Gastroesophageal sphincter (tissue), 4 donors: ENCODE measurements at places on chromosomes 5 and 9. TPM values are rescaled to one million over a fixed set of nuclear protein-coding genes. Genes with fewer than 3 reads are reported as not detected.

DNA sequence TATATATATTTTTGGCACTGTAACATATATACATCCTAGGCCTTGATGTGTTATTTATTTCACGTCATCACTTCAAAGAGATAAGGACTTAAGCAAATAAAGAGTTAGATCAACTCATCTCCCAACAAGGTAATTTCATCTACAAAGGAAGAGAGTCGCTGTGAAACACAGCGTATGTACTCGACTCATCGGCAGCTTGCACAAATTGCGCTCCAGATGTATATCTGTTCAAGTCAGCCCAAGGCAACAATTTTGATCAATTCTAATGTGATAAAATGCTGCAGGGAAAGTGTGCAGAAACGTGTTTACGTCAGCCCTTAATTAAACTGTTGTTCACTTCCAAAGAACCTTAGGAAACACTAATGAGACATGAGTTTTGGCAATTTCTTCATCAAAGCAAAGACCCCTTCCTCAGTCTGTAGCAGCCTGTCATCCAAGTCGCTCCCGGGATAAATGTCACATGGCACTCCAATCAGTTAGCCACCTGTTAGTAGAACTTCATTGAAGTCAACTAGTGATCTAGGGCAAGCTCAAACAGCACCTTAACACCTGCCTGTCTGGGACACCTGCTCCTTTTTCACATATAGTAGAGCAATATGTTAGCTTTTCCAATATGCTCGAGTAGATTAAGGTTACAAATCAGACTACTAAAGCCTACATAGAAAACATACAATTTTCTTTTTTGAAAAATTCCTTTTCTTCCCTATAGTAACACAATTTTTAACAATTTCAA is 182.4 kb downstream of the NFIB start:
- no peaks in the 10 kb centered on the region for H3K36me3 ChIP-seq
- no peak overlapping the region for H3K27ac ChIP-seq
- no peak for ATAC-seq
- no peaks in the 10 kb centered on the region for H3K27me3 ChIP-seq
- no peak overlapping the region for H3K4me3 ChIP-seq

DNA sequence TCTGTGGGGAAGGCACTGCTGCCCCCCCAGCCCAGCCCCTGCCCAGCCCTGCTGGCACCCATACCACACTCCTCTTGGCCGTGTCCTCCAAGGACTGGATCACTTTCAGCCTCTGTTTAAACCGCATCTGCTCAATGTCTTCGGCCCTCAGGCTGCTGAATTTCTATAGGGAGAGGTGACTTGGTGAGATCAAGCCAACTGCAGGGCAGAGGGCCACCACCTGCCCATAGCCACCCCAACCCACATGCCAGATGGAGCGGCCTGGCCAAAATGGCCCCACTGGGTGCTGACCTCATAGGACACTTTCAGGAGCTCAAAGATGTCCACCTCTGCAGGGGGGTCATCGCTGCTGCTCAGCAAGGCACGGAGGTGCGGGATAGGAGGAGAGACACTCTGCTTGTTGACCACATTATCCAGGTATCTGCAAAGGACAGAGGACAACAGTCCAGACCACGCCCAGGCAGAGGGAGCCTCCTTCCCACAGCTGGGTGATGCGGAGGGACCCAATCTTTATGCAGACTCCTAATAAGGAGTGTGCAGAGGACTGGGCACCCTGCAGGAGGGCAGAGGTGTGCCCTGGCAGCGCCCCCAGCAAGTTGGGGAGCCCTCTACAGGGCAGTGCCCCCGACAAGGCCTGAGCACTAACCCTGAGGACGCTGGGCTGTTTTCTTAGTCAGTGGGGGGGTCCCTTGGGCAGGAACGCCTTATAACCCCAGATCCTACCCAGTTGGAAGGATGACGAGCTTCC is 14.4 kb upstream of the MRNIP start:
- H3K4me1 ChIP-seq: no peaks in the 10 kb centered on the region
- no peaks in the 10 kb centered on the region for H3K36me3 ChIP-seq
- no peak overlapping the region for H3K4me3 ChIP-seq

Gene BTNL8
- total RNA-seq: not detected

GRCh38 chr5:139416651-139417050 is 12.8 kb upstream of the SPATA24 start:
- H3K4me3 ChIP-seq: no peak overlapping the region
- peaks cover 5% of the 10 kb centered on the region for H3K4me1 ChIP-seq

Gene RASGRF2
- total RNA-seq: 5.1 TPM

Gene OCLN
- total RNA-seq: 3.6 TPM

GRCh38 chr5:127936439-127936972 is 147.1 kb upstream of the SLC12A2 start:
- H3K27ac ChIP-seq: no peak overlapping the region
- H3K4me1 ChIP-seq: no peaks in the 10 kb centered on the region
- no peak overlapping the region for H3K4me3 ChIP-seq
- H3K36me3 ChIP-seq: no peaks in the 10 kb centered on the region

GRCh38 chr5:169974121-169974770 is 6.0 kb downstream of the INSYN2B start:
- H3K36me3 ChIP-seq: no peaks in the 10 kb centered on the region
- H3K4me3 ChIP-seq: no peak overlapping the region
- H3K4me1 ChIP-seq: no peaks in the 10 kb centered on the region
- no peak overlapping the region for H3K27ac ChIP-seq
- no peak for ATAC-seq

GRCh38 chr5:143128412-143129071 is 274.9 kb downstream of the NR3C1 start:
- peaks cover 52% of the 10 kb centered on the region for H3K4me1 ChIP-seq
- no peak for ATAC-seq
- H3K27ac ChIP-seq: peak overlapping the region; percentile 31
- no peaks in the 10 kb centered on the region for H3K27me3 ChIP-seq

DNA sequence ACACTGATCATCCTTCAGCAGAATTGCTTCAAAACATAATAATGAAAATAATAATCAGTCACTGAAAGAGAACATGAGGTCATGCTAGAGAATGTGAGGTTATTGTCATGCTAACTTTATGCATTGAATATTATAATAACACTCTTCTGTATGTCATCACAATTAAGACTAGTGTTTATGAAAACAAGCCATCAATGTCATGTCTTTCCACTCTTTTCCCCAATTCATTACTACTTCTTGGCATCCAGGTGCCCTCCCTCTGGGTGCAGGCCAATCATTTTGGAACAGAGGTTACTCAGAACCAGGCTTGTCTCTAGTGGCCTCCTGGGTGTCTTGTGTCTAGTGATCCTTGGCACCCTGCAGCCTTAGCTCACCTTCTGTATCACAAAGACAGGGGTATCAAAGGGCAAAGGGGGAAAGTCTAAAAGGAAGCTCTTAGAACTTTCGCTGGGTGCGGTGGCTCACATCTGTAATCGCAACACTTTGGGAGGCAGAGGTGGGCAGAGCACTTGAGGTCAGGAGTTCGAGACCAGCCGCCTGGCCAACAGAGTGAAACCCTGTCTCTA is 217.6 kb upstream of the PIK3R1 start:
- peak overlapping the region; percentile 82 for H3K27ac ChIP-seq
- H3K36me3 ChIP-seq: no peaks in the 10 kb centered on the region
- peaks cover 13% of the 10 kb centered on the region for H3K4me1 ChIP-seq
- H3K4me3 ChIP-seq: no peak overlapping the region
- peak; percentile 50 for ATAC-seq

DNA sequence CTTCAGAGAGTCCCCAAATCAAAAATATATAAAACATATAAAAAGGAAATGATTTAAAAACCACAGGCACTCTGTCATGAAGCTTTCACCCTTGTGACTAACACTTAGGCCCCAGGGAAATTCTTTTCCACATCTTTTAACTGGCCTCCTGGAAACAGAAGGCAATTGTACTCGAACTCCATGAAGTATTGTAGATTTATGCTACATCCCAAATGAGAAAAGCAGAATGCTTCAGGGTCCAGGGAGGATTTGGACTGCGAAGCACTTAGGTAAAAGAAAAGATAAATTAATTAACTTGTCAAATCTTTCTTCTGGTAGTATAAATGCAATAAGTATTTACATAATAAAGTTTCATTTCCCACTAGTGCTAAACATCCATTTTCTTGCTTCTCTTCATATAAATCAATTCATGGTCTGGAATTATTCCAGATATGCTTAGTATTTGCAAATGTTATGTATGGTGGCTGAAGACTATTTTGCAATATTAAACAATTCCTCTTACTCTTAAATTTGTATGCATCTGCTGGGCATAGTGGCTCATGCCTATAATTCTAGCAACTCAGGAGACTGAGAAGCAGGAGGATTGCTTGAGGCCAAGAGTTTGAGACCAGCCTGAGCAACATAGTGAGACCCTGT is 64.9 kb upstream of the ELL2 start:
- peaks cover 5% of the 10 kb centered on the region for H3K4me1 ChIP-seq
- no peak overlapping the region for H3K4me3 ChIP-seq
- no peak for ATAC-seq
- H3K27ac ChIP-seq: no peak overlapping the region

- no peaks in the 10 kb centered on the region for H3K27me3 ChIP-seq
- peaks cover 10% of the 10 kb centered on the region for H3K4me1 ChIP-seq
- no peaks in the 10 kb centered on the region for H3K36me3 ChIP-seq
- ATAC-seq: no peak
Observed at GRCh38 chr9:133773889-133774655, 35.9 kb upstream of the SARDH start.

- no peak overlapping the region for H3K27ac ChIP-seq
- peaks cover under 1% of the 10 kb centered on the region for H3K4me1 ChIP-seq
- no peak for ATAC-seq
- H3K36me3 ChIP-seq: no peaks in the 10 kb centered on the region
- no peaks in the 10 kb centered on the region for H3K27me3 ChIP-seq
- H3K4me3 ChIP-seq: no peak overlapping the region
Observed at GRCh38 chr9:91760906-91761305, 189.1 kb downstream of the ROR2 start.

DNA sequence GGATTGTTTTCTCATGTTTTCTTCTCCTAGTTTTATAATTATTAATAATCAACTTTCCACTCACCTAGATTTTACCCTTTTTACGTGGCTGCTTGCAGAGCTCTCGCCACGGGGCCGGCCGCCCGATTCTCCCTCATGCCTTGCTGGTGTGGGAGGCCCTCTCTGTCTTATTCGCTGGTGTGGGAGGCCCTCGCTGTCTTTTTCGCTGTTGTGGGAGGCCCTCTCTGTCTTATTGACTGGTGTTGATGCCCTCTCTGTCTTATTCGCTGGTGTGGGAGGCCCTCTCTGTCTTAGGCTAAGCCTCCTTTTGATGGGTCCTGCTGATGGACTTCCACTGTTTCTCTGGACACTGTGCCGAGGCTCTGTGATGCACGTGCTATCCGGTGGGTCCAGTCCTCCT is 161.3 kb upstream of the IRX2 start:
- H3K4me3 ChIP-seq: no peak overlapping the region
- ATAC-seq: no peak
- H3K36me3 ChIP-seq: no peaks in the 10 kb centered on the region
- peaks cover 8% of the 10 kb centered on the region for H3K27me3 ChIP-seq

DNA sequence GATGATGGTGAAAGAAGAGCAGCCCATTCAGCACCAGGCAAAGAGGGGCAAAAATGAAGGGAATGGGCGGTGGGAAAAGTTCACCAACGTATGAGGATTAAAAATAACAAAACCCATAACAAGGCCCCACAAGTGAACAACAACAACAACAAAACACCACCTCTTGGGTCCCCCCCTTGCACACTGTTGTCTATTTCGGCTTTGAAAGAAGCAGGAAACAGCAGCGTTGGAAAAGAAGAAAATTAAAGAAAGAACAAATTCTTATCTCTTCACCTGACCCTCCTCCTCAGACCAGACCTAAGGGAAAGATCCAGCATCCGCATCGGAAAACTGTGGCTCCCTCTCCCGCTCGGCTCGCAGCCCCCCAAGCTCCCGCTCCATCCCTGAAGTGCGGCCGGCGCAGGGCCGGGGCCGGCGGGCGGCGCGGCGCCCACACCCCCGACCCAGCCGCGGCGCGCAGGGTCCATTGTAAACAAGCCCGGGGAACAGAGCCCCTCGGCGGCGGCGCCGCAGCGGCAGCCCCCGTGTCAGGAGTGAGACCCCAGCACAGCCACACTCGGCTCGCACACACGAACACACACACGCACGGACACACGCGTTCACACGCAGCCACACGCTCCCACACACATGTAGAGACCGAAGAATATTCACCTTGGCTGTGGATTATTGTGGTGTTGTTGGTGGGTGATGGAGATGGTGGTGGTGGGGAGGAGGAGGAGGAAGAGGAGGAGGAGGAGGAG is 535 bp downstream of the RFX3 start:
- H3K27ac ChIP-seq: peak overlapping the region; percentile 100
- H3K4me1 ChIP-seq: peaks cover 56% of the 10 kb centered on the region
- H3K27me3 ChIP-seq: no peaks in the 10 kb centered on the region
- H3K36me3 ChIP-seq: no peaks in the 10 kb centered on the region
- peak overlapping the region; percentile 53 for H3K4me3 ChIP-seq
- ATAC-seq: peak; percentile 3

- no peak for ATAC-seq
- no peak overlapping the region for H3K4me3 ChIP-seq
- no peaks in the 10 kb centered on the region for H3K4me1 ChIP-seq
- no peaks in the 10 kb centered on the region for H3K36me3 ChIP-seq
- no peaks in the 10 kb centered on the region for H3K27me3 ChIP-seq
Observed at GRCh38 chr5:179802950-179803562, 3.6 kb downstream of the MGAT4B start.

Gene FER
- total RNA-seq: 26.0 TPM

Gene SH3PXD2B
- total RNA-seq: 40.2 TPM

Gene GMCL2
- total RNA-seq: not detected

- H3K27ac ChIP-seq: no peak overlapping the region
- no peaks in the 10 kb centered on the region for H3K4me1 ChIP-seq
- H3K36me3 ChIP-seq: peaks cover 22% of the 10 kb centered on the region
- no peak overlapping the region for H3K4me3 ChIP-seq
- no peaks in the 10 kb centered on the region for H3K27me3 ChIP-seq
Observed at GRCh38 chr5:40823459-40823858, 11.6 kb downstream of the RPL37 start.
